ENCODE measurements at places on chromosomes 3 and 15. TPM values are rescaled to one million over a fixed set of nuclear protein-coding genes. Genes with fewer than 3 reads are reported as not detected.

GRCh38 chr3:43243590-43244587, 42.5 kb upstream of the SNRK start:
- no peaks in the 10 kb centered on the region for H3K27me3 ChIP-seq
- no peaks in the 10 kb centered on the region for H3K36me3 ChIP-seq
- DNase-seq, result no peak
- no peaks in the 10 kb centered on the region for H3K4me1 ChIP-seq
- no peak overlapping the region for H3K27ac ChIP-seq

DNA sequence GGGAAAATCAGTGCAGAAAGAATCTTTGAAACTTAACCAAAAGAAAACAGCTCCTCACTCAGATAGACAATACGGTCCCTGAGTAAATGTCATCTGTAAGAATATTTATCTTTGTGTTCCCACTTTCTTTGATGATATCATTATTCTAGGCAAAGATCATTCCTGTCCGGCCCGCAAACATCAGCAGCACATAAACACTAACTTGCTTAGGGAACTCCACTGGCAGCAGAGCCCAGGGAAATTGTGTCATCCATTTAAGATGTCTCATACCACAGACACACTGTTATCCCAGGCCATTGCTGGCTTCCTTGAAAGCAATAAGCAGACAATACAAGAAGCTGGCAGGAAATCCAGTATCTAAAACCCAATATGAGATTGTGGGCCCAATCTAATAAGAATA, 20.1 kb upstream of the CD96 start:
- no peak overlapping the region for H3K27ac ChIP-seq
- no peaks in the 10 kb centered on the region for H3K27me3 ChIP-seq
- no peaks in the 10 kb centered on the region for H3K36me3 ChIP-seq
- H3K4me3 ChIP-seq, result no peak overlapping the region

DNA sequence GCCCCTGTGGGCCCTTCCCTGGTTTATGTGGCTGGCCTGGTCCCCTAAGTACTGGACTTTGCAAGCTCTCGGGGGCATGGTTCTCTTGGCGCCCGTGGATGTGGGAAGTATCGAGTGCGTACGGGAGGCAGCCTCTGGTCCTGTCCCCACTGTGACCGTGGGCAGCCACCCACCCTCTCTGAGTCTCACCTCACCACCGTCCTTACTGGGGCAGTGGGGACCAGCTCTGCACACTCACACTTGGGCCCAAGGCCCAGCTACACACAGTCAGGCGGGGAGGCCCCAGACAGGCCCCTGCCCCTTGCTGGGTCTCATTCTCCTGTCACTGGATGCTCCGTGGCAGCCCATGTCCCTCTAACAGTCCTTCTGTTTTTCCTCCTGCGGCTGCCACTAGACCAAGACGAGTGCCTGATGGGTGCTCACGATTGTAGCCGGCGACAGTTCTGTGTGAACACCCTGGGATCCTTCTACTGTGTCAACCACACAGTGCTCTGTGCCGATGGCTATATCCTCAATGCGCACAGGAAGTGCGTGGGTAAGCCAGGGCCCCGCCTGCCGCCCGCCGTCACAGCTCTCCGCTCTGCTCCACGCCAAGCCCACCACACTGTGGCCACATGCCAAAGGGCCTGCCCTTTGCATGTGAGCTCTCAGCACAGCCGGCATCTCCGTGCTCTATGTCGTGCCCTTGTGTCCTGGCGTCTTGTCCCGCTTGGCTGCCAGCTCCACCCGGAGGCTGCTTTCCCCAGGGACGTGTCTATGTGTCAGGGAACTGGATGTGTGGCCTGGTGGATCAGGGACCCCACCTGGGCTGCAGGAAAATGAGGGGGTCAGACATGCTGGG, 72.7 kb downstream of the FBLN2 start:
- DNase-seq, result peak; percentile 34
- peaks cover 3% of the 10 kb centered on the region for H3K36me3 ChIP-seq
- H3K27ac ChIP-seq, result no peak overlapping the region
- no peak overlapping the region for H3K4me3 ChIP-seq
- H3K27me3 ChIP-seq, result no peaks in the 10 kb centered on the region
- H3K4me1 ChIP-seq, result no peaks in the 10 kb centered on the region

GRCh38 chr3:122890077-122890719, 95.3 kb downstream of the SLC49A4 start:
- H3K27ac ChIP-seq, result no peak overlapping the region
- DNase-seq, result peak; percentile 81
- no peaks in the 10 kb centered on the region for H3K4me1 ChIP-seq

GRCh38 chr3:184196536-184196935, 10.5 kb downstream of the ABCF3 start:
- no peak for DNase-seq
- H3K4me1 ChIP-seq, result no peaks in the 10 kb centered on the region
- H3K36me3 ChIP-seq, result peaks cover 42% of the 10 kb centered on the region
- H3K27ac ChIP-seq, result no peak overlapping the region
- H3K4me3 ChIP-seq, result no peak overlapping the region
- no peaks in the 10 kb centered on the region for H3K27me3 ChIP-seq

DNA sequence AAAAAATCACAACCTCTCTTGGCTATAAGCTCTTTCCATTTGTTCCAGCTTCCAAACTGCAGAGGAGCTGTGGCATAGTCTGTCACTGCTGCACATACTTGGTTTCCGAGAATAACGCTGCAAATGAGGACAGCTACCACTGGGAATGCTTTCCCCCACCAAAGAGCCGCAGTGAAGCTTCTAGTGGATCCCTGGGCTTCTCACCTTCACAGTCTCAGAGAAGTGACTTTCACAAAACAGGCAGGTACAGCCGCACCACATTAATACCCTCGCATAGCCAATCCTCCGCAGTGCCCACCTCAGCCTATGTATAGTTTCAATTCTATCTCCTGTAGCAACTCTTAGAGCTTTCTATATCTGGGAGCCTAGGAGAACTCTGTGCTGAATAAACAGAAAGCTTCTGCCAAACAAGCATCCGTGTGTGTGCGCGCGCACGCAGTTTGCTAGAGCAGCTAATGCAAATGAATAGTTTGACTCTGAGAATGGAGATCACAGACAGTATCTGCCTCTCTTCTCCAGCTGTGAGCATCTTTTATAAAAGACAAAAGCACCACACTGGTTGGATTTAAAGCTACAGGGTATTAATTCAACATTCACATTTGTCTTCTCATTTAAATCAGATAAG, 81.9 kb upstream of the PLXND1 start:
- H3K27me3 ChIP-seq, result no peaks in the 10 kb centered on the region
- no peak overlapping the region for H3K4me3 ChIP-seq
- H3K27ac ChIP-seq, result peak overlapping the region; percentile 4
- DNase-seq, result peak; percentile 93
- no peaks in the 10 kb centered on the region for H3K4me1 ChIP-seq
- H3K36me3 ChIP-seq, result no peaks in the 10 kb centered on the region

DNA sequence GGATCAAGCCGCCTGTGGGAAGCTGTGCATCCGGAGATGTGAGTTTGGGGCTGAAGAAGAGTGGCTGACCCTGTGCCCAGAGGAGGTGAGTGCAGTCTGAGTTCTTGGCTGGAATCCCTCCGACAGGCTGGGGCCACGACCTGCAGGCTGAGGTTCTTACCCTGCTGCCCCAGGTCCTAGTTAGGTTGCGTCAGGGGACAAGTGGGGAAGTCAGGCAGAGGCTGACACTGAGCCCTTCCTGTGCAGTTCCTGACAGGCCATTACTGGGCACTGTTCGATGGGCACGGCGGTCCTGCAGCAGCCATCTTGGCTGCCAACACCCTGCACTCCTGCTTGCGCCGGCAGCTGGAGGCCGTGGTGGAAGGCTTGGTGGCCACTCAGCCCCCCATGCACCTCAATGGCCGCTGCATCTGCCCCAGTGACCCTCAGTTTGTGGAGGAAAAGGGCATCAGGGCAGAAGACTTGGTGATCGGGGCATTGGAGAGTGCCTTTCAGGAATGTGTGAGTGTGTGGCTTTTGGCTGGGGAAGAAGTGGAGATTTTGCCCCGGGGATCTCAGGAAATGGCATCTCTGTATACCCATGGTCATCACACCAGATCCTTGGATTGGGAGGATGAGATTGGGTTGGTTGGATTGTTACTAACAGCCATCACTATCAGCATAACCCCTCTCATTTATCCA, 1.3 kb downstream of the PPM1M start:
- no peak for DNase-seq
- peaks cover 10% of the 10 kb centered on the region for H3K4me1 ChIP-seq
- no peak overlapping the region for H3K4me3 ChIP-seq
- H3K36me3 ChIP-seq, result peaks cover 24% of the 10 kb centered on the region
- no peaks in the 10 kb centered on the region for H3K27me3 ChIP-seq

DNA sequence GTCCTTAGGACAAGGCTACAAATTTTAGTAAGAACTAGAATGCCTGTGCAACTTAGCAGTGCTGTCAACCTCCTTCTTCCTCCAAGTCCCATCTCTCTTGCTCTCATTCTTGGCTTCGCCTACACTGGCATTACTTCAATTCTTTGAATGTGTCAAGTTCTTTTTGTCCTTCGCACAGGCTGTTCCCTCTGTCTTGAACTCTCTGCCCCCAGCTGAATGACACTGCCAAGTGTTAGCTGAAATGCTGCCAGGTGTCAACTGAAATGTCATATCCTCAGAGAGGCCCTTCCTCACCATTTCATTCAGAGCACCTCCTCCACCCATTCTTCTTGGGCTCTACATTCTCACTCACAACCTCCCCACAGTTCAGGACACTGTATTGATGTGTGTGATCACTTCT, 48.8 kb upstream of the PSMD6 start:
- no peaks in the 10 kb centered on the region for H3K27me3 ChIP-seq
- H3K4me3 ChIP-seq, result no peak overlapping the region
- no peak overlapping the region for H3K27ac ChIP-seq

DNA sequence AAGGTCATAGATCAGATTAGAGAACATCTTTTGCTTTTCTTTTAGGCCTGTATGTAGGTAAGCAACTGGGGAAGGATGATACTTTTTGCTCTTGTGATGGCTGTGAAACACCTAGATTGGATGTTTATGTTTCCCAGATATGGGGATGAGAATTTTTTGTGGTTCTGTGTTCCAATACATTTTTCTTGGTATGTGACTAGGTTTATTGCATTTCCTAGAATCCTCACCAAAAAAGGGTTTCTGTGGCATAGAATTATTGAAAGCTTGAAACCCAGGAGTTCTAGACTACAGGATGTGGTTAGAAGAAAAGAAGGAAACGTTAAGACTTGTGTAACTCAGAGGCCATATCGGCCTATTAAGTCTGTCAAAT, 25.8 kb downstream of the OXNAD1 start:
- DNase-seq, result no peak
- no peaks in the 10 kb centered on the region for H3K27me3 ChIP-seq
- no peak overlapping the region for H3K27ac ChIP-seq

GRCh38 chr3:13011573-13012220, 61.5 kb downstream of the IQSEC1 start:
- H3K4me3 ChIP-seq, result no peak overlapping the region
- peak; percentile 56 for DNase-seq
- H3K4me1 ChIP-seq, result peaks cover 14% of the 10 kb centered on the region
- no peaks in the 10 kb centered on the region for H3K36me3 ChIP-seq

DNA sequence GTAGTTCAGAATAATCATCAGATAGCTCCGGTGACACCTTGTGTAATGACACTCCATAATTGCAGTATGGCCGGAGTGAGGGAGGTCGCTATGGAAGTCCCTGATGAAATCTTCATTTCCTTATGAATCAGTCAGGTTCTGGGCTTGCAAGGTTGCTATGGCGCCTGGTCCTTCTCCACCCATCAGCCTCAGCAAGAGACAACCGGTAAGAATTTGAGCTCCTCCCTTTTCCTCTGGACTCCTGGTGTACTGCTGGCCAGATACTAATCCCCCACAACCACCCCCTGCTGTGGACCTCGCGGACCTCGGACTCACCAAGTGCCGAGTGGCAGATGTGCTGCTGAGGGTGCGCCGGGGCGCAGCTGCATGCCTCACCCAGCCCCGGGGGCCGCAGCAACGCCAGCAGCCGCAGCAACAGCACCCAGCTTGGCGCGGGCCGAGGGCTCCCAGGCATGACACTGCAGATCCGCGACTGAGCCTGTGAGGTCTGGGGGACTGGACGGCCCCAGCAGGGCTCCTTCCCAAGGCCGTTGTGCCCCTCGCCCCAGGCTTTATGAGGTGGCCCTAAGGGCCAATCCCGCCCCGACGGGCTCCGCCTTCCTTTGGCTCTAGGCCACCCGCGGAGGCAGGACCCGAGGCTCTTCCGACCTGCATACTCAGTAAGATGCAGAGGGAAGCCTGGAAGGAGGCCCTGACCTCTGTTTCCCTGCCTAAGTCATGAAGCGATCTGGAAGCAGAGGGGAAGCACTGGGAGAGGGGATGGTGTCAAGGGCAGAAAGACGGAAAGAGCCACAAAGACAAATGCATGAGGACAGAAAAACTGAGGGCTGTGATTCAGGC, at the start of gene TIMP4:
TSS of gene TIMP4 (minus strand) at position 526 of the 840 bp plus-strand sequence. CDS start at position 454, 72 bp downstream.
- no peak for DNase-seq
- H3K4me1 ChIP-seq, result no peaks in the 10 kb centered on the region
- H3K27ac ChIP-seq, result no peak within 1 kb of the TSS
- no peaks in the 10 kb centered on the region for H3K27me3 ChIP-seq
- no peaks in the 10 kb centered on the region for H3K36me3 ChIP-seq

DNA sequence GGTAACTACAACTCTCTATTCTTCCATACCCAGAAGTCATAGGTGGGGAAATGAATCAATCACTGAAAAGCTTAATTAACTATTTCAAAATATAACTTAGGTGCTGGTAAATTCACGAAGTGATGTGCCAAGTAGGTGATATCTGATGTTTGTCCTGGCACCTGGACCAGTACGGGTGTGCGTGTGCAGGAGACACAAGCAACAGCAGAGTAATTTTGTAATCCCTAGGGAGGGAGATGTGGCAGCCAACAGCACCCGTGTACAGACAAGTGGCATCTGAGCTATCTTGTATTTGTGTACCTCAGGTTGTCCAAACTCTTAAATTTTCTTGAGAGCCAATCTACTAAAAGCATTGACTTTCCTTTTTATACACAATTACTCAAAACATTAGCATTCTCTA, 22.8 kb downstream of the USF3 start:
- no peaks in the 10 kb centered on the region for H3K4me1 ChIP-seq
- H3K36me3 ChIP-seq, result peaks cover 7% of the 10 kb centered on the region
- no peak for DNase-seq
- H3K4me3 ChIP-seq, result no peak overlapping the region

GRCh38 chr15:27868828-27869404, 230.2 kb downstream of the OCA2 start:
- H3K36me3 ChIP-seq, result no peaks in the 10 kb centered on the region
- no peak overlapping the region for H3K4me3 ChIP-seq
- H3K27ac ChIP-seq, result no peak overlapping the region
- no peak for DNase-seq
- H3K27me3 ChIP-seq, result no peaks in the 10 kb centered on the region

DNA sequence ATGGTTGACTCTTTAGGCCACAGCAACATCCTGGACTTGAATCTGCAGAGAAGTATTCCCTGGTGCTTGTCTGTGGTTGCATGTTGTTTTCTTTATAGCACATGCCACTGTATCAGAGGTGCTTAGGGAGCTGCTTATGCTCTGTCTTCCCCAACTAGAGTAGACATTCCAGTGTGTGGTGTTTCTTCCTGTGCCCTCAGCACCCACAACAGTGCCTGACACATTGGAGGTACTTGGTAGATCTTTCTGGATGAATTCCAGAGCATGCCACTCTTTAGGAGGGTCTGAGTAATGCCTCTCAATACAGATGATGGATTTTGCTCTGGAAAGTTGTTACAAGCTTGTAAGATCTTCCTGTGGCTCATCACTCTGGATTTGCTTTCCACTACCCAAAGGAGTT, 117.6 kb downstream of the CHDH start:
- H3K27ac ChIP-seq, result no peak overlapping the region
- no peaks in the 10 kb centered on the region for H3K36me3 ChIP-seq
- DNase-seq, result no peak
- peaks cover 9% of the 10 kb centered on the region for H3K4me1 ChIP-seq

- H3K36me3 ChIP-seq, result no peaks in the 10 kb centered on the region
- no peaks in the 10 kb centered on the region for H3K27me3 ChIP-seq
- no peaks in the 10 kb centered on the region for H3K4me1 ChIP-seq
- no peak for DNase-seq
Measured at GRCh38 chr3:170572665-170573253, 13.1 kb downstream of the SLC7A14 start.

TMEM266 gene
- total RNA-seq, result 4.4 TPM

EAF1 gene
- 16.2 TPM for total RNA-seq

DNAH1 gene
- 21.5 TPM for total RNA-seq

STOML1 gene
- total RNA-seq, result 30.5 TPM

SIDT1 gene
- 16.3 TPM for total RNA-seq

Measured in lung (tissue), 17 donors.